ENCODE measurements at places on chromosomes 7 and 10.

DNA sequence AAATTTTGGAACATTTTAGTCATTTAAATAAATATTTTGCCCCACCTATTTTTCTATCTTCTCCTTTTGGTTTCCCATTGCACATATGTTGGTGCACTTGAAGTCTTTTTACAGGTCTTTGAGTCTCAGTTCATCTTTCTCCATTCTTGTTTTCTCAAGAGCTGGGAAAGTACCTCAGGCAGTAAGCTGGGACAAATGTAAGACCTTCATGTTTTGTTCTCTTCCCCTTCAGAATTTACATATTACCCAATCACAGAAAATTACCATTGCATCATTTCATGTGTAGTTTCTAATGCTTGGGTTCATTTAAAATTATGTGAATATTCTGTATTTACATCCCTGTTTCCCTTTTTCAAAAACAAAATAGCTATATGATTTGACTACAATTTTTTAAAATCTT is 1150.0 kb upstream of the POT1 start:
- no peaks in the 10 kb centered on the region for H3K4me1 ChIP-seq
- no peaks in the 10 kb centered on the region for H3K36me3 ChIP-seq
- no peaks in the 10 kb centered on the region for H3K27me3 ChIP-seq
- H3K27ac ChIP-seq, result no peak overlapping the region
- no peak for DNase-seq

DNA sequence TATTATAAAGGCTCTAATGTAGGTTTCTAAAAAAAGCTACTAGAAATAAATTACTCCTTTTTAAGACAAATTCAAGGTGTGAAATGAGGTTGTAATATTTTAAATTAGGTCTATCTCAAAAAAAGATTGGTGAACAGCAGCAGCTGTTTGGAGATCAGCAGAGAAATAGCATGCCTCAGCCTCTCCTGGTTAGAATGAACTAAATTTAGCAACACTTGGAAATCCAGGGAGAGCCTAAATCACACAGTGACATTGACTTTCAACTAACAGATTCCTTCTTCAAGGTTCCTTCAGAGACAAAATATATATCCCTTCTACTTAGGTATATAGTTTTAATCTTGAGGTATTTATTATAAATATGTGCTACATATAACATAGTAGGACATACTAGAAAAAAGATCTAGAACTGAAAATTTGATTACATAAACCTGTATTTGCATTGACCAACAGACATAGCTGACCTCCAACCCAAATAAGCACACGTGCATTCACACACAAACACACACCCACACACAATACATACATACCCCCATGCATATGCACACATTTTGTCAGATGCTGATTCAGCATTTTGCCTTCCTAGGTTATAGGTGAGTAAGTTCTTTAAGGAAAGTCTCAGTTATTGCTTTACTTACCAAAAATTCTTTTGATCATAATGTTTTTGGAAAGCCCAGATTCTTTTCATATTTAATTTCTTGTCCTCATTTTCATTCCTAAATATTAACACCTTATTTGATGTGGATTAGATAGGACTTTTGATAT is 47.3 kb downstream of the DGKB start:
- H3K4me3 ChIP-seq, result no peak overlapping the region
- no peak for DNase-seq
- no peak overlapping the region for H3K27ac ChIP-seq
- H3K4me1 ChIP-seq, result no peaks in the 10 kb centered on the region
- no peaks in the 10 kb centered on the region for H3K27me3 ChIP-seq
- no peaks in the 10 kb centered on the region for H3K36me3 ChIP-seq

DNA sequence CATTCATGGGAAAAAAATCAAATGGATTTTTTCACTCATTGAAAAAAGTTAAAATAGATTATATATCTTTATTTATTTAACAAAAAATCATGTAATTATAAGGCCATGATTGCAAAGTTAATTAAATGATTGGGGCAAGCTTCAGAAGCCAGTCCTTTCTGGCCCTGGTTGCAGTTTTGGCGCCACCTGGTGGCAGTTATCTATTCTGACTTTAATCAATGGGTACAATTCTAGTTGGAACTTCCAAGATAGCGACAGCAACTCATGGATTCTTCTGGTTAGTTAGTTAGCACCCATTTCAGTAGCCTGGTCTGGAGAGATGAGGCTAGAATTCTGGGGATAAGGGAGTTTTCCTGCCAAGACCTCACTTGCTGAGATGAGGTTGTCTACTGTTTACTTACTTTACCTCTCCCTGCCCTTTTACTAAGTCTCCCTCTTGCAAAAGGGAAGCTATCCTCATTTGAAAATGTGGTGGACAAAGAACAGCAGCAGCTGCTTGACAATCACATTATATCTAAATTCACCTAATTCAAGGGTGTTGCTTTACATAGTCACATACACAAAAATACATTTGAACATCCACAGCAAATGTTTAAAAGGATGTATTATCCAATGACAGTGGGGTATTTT is 42.3 kb downstream of the NOC3L start:
- no peaks in the 10 kb centered on the region for H3K27me3 ChIP-seq
- DNase-seq, result peak; percentile 52
- no peak overlapping the region for H3K4me3 ChIP-seq
- H3K4me1 ChIP-seq, result no peaks in the 10 kb centered on the region

DNA sequence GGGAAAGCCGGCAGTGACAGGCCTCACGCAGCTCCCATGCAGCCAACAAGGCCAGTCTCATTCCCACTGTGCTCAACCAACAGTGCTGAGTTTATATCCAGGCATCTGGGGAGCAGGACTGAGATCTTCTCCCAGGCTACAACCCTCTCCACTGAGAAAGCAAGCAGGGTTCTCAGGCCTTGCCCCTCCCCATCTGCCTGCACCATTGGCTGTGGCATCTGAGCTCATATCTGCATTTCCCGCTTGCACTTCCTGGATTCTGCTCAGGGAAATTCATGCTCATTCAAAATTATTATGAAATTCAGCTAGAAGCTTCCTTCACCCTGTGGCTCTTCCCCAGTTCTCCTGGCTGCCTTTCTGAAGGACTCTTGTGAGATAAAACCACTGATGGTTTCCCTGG is 1029.0 kb downstream of the GRM8 start:
- DNase-seq, result no peak
- no peaks in the 10 kb centered on the region for H3K4me1 ChIP-seq
- H3K36me3 ChIP-seq, result no peaks in the 10 kb centered on the region
- no peaks in the 10 kb centered on the region for H3K27me3 ChIP-seq
- no peak overlapping the region for H3K4me3 ChIP-seq

- H3K36me3 ChIP-seq, result peaks cover 9% of the 10 kb centered on the region
- peak; percentile 51 for DNase-seq
- peak overlapping the region; percentile 46 for H3K4me3 ChIP-seq
- peaks cover 10% of the 10 kb centered on the region for H3K27me3 ChIP-seq
- H3K4me1 ChIP-seq, result peaks cover 19% of the 10 kb centered on the region
These were observed 21.6 kb upstream of the TSPAN33 start for GRCh38 chr7:129122751-129123509.

GRCh38 chr10:59586407-59586891 is 123.2 kb downstream of the SLC16A9 start:
- no peak overlapping the region for H3K4me3 ChIP-seq
- H3K36me3 ChIP-seq, result no peaks in the 10 kb centered on the region
- no peak overlapping the region for H3K27ac ChIP-seq
- no peaks in the 10 kb centered on the region for H3K27me3 ChIP-seq
- DNase-seq, result no peak

- no peaks in the 10 kb centered on the region for H3K4me1 ChIP-seq
- no peak overlapping the region for H3K27ac ChIP-seq
- no peaks in the 10 kb centered on the region for H3K27me3 ChIP-seq
- no peak overlapping the region for H3K4me3 ChIP-seq
These were observed 185.0 kb upstream of the THSD7A start for GRCh38 chr7:12017046-12017445.

- no peaks in the 10 kb centered on the region for H3K4me1 ChIP-seq
- no peak for DNase-seq
- H3K27ac ChIP-seq, result no peak overlapping the region
- no peaks in the 10 kb centered on the region for H3K36me3 ChIP-seq
These were observed 46.3 kb downstream of the NRP1 start for GRCh38 chr10:33288127-33288526.

DNA sequence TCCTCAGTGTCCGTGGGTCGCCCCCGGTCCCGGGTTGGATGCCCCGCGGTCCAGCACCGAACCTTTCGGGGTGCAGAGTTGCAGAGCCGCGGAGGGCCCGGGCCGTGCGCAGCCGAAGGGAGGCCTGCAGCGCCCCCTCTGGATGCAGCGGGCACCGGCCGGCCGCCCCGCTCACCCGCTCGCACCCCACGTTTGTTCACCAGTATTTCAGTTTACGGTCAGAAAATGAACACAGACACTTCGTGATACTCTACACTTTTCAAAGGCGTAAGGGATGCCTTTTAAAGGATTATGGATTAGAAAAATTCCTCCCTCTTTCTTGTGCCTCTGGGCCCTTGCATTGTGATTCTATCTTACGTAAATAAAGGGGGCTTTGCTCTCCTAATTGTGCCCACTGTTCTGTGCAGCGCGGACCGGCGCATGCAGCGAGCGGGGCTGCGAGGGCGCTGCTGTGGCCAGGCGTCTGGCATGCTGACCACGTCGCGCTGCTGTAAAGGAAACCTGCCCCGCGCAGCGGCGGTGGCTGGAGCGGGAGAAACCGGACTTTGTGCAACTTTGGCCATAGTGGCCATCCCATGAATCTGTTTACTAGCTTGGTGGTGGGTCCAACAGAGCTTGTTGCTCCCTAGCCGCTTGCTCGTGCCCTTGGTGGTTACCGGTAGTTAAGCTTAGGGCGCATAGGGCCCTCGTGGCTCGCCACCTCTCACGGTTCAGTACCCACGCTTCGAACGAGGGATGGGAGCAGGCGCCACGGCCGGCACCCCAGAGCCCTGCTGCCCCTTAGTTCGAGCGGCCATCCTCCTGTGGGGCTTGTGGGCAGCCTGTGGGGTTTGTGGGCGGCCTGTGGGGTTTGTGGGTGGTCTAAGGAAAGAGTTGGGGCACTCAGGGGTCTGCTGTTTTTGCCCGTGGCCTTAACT is 739 bp upstream of the MEST start:
- H3K27me3 ChIP-seq, result peaks cover 75% of the 10 kb centered on the region
- H3K4me3 ChIP-seq, result peak overlapping the region; percentile 73
- DNase-seq, result peak; percentile 26
- peaks cover 7% of the 10 kb centered on the region for H3K4me1 ChIP-seq

GRCh38 chr7:146862415-146862814 is 745.8 kb downstream of the CNTNAP2 start:
- DNase-seq, result no peak
- no peaks in the 10 kb centered on the region for H3K36me3 ChIP-seq
- H3K4me3 ChIP-seq, result no peak overlapping the region
- H3K27me3 ChIP-seq, result no peaks in the 10 kb centered on the region
- no peaks in the 10 kb centered on the region for H3K4me1 ChIP-seq

GRCh38 chr7:68958571-68958970 is 639.7 kb upstream of the AUTS2 start:
- no peaks in the 10 kb centered on the region for H3K36me3 ChIP-seq
- no peaks in the 10 kb centered on the region for H3K4me1 ChIP-seq
- no peak overlapping the region for H3K27ac ChIP-seq
- H3K4me3 ChIP-seq, result no peak overlapping the region
- no peak for DNase-seq

DNA sequence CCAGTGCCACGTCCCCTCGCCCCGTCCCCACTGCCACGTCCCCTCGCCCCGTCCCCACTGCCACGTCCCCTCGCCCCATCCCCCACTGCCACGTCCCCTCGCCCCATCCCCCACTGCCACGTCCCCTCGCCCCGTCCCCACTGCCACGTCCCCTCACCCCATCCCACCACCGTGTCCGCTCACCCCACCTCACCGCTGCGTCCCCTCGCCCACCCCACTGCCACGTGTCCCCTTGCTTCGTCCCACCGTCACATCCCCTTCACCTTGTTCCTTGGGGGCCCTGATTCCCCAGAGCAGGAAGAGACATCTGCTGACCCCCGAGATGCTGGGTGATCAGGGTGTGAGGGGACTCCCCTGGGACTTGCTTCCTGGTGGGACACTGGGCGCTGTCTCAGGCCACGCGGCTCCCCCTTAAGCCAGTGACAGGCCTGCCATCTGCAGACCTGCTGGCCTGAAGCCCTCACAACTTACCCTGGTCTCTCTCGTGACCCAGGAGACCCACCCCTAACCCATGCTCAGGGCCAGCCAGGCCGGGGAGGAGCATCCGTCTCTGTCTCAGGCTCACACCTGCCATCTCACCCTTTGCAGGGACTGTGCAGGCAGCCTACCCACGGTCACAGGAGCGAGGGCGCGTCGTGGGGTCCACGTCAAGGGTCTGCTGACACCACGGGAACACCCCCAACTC is 260.4 kb downstream of the ELFN1 start:
- H3K4me3 ChIP-seq, result no peak overlapping the region
- DNase-seq, result no peak
- H3K27me3 ChIP-seq, result peaks cover 11% of the 10 kb centered on the region
- no peak overlapping the region for H3K27ac ChIP-seq

GRCh38 chr10:69716711-69717560 is 84.8 kb upstream of the COL13A1 start:
- no peak overlapping the region for H3K27ac ChIP-seq
- peaks cover 13% of the 10 kb centered on the region for H3K27me3 ChIP-seq
- DNase-seq, result peak; percentile 15
- H3K36me3 ChIP-seq, result no peaks in the 10 kb centered on the region

GRCh38 chr7:2237109-2237602 is 4.4 kb upstream of the MAD1L1 start:
- H3K4me1 ChIP-seq, result peaks cover 8% of the 10 kb centered on the region
- peaks cover 27% of the 10 kb centered on the region for H3K36me3 ChIP-seq
- no peak for DNase-seq
- H3K4me3 ChIP-seq, result no peak overlapping the region
- no peak overlapping the region for H3K27ac ChIP-seq
- no peaks in the 10 kb centered on the region for H3K27me3 ChIP-seq

DNA sequence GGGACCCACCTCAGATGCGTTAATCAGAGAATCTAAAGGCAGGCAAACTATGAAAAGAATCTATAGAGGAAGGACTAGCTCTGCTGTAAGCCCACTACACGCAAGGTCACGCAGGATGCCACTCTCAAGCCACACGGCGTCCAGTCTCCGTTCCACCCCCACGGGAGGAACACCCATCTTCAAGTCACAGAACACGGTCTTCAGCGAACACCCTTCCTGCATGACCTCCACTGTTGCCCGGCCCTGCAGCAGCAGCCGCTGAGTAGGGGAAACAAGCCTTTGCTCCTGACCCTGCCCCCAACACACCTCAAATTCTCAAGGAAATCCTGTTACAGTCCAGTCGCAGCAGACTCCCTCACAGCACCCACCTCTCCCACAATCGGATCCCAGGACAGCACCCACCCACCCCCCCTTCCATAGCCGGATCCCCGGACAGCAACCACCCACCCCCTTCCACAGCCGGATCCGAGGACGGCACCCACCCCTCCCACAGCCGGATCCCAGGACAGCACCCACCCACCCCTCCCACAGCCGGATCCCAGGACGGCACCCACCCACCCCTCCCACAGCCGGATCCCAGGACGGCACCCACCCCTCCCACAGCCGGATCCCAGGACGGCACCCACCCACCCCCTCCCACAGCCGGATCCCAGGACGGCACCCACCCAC is 133.7 kb downstream of the DIP2C start:
- no peaks in the 10 kb centered on the region for H3K4me1 ChIP-seq
- no peak overlapping the region for H3K4me3 ChIP-seq
- H3K36me3 ChIP-seq, result no peaks in the 10 kb centered on the region
- peaks cover 6% of the 10 kb centered on the region for H3K27me3 ChIP-seq

GRCh38 chr7:135100856-135101255 is 47.0 kb upstream of the TMEM140 start:
- H3K36me3 ChIP-seq, result no peaks in the 10 kb centered on the region
- H3K27me3 ChIP-seq, result no peaks in the 10 kb centered on the region
- H3K27ac ChIP-seq, result no peak overlapping the region
- H3K4me3 ChIP-seq, result no peak overlapping the region
- H3K4me1 ChIP-seq, result peaks cover 2% of the 10 kb centered on the region

GRCh38 chr10:117516681-117517080 is 25.9 kb upstream of the EMX2 start:
- no peaks in the 10 kb centered on the region for H3K36me3 ChIP-seq
- no peak overlapping the region for H3K27ac ChIP-seq
- H3K4me1 ChIP-seq, result no peaks in the 10 kb centered on the region
- H3K4me3 ChIP-seq, result no peak overlapping the region
- DNase-seq, result no peak
